Activated CD4-positive, alpha-beta T cell treated with anti-CD3 and anti-CD28 coated beads, Interleukin-10, Interleukin-2, amounts not matched to agents 100 ng/mL and 50 ng/mL, durations not matched to agents 16 hours and 8 hours (primary cell): ENCODE measurements at places on chromosomes 3 and 15.

DNA sequence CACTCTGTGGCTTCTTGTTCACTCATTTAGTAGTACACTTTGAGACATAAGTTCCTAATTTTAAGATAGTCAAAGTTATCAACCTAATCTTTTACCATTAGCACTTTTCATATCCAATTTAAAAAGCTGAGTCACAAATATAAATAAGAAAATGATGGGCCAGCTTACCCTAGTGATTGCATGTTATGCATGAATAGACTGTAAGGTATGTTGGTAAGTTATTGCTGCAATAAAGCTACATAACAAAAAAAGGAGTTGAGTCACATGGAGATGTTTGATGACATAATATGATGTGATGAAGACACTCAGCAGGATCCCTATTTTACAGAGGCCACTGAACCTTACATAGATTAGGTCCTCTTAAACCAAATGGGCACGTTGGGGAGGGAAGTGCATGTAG lies 161.3 kb downstream of the OCA2 start:
- DNase-seq = no peak

GRCh38 chr3:174376346-174376745 lies 482.8 kb upstream of the NAALADL2 start:
- DNase-seq = no peak

DNA sequence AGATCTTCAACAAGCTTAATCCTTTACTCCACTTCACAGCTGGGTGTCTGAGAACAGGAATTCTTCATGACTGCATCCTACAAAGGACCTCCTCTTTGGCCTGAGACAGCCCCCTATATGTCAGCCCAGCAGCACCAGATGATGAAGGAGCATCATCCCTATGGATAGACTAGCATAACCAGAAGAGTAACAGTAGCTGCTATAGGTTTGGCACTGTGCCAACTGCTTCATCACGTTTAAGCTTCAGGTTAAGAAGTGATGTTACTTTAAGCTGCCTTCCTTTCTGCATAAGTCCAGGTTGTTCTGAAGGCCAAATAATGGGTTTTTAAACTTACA lies 50.6 kb downstream of the CMSS1 start:
- DNase-seq = no peak

GRCh38 chr3:13378155-13378554 lies 42.0 kb downstream of the NUP210 start:
- DNase-seq = no peak
